ENCODE measurements at places on chromosomes 3 and 15. TPM values are rescaled to one million over a fixed set of nuclear protein-coding genes. Genes with fewer than 3 reads are reported as not detected.

Gene CCRL2
- 1.4 TPM for total RNA-seq

Gene TRIM42
- total RNA-seq: 2.2 TPM

Gene C3orf49
- not detected for total RNA-seq

Gene PDCD6IP
- total RNA-seq: 168 TPM

- DNase-seq: no peak
These were observed 921.1 kb downstream of the FHIT start for GRCh38 chr3:60330107-60330506.

DNA sequence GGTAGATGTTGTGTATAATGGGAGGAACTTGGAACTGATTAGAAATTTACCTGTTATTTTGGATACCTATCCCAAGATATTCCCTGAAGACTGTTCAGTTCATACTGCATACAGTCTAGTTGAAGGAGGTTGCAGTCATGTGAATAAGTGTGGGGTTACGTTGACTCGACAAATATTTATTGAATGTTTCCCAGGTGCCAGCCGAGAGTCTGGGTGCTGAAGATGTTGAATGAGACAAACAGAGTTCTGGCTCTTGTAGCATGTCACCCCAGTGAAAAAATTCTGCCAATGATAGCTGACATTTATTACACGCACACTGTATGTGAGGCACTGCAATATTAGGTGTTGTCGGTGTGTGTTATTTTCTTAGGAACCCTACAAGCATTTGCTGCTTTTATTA, 176.0 kb downstream of the KCNMB2 start:
- no peak for DNase-seq

Gene CCNL1
- total RNA-seq: 505 TPM

DNA sequence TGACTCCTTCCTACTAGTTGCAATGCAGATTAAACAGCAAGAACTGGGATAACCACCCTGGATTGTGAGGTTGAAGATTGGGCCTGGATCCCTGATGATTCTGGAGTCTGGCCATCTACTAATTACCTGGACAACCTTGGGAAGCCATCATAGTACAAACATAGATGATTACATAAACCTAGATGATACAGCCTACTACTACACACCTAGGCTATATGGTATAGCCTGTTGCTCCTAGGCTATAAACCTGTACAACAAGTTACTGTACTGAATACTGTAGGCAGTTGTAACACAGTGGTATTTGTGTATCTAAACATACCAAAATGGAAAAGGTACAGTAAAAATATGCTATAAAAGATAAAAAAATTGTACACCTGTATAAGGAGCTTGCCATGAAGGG, 48.0 kb downstream of the NSUN3 start:
- DNase-seq: no peak

DNA sequence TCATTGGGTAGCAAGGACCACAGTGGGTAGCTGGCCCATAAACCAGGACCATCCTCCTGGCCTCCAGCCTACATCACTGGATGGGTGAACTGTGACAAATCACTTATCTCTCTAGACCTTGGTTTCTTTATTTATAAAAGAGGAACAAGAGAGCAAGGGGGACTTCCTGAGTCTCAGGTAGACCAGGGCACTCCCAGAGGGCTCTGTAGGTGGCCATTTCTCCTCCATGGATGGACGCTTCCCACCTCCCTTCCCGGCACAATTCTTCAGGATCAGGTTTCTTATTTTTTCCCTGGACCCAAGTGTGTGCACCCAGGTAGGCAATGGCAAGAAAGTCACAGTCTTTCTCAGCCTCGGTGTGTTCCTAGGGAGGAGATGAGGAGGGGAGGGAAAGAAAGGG, 41.4 kb upstream of the SPATA12 start:
- DNase-seq: no peak

DNA sequence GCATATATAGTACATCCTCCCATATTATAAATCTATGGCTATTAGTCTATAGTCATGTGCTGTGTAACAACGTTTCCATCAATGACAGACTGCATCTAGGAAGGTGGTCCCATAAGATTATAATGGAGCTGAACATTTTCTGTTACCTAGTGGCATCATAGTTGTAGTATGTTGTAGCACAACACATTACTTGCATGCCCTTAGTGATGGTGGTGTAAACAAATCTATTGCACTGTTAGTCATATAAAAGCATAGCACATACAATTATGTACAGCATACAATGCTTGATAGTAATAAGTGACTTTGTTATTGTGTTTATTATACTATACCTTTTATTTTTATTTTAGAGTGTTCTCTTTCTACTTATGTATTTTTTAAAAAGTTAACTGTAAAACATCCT, 37.4 kb upstream of the TNFSF10 start:
- DNase-seq: no peak

Gene ATP13A5
- total RNA-seq: 12.0 TPM

DNA sequence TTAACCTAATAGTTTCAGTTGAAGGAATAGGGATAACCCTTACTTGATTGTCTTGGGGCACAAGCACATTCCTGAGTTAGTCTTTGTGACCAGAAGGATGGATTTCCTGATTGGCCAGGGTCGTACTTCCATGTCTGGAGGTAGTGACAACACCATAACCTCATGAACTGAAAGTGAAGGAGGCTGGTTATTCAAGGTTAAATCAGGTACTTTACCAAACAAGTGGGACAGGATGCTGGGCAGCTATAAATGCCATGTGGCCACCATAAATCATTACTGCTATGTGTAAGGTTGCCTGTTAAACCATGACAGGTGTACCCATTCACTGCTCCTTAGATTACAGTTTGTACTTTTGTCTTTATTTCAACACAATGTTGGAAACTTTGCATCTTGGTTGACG, 128.3 kb upstream of the SAMMSON start:
- DNase-seq: no peak

DNA sequence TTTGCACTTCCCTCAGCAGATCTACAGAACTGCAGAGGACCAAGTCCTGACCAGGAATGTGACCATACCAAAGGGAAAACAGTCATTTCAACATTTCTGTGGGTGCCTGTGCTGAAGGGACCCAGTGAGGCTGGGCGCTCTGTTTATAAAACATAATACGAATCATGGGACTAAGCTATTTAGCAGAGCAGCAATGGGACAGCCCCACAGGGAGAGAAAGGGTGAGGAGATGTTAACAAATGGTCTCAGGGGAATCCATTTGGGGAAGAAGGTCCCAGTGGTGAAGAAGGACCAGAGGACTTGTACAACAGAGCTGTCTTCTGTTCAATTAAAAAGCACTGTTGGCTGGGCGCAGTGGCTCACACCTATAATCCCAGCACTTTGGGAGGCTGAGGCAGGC, 1025.4 kb downstream of the FHIT start:
- DNase-seq: no peak

GRCh38 chr15:39285071-39285470, 295.8 kb upstream of the THBS1 start:
- DNase-seq: peak; percentile 33

GRCh38 chr3:6249679-6250078, 611.2 kb upstream of the GRM7 start:
- DNase-seq: no peak

- peak; percentile 35 for DNase-seq
These were observed 30.4 kb downstream of the TMEM212 start for GRCh38 chr3:171873580-171873979.

- peak; percentile 89 for DNase-seq
These were observed 2.1 kb upstream of the GNAT1 start for GRCh38 chr3:50189274-50189673.

Gene MYO5A
- 40.4 TPM for total RNA-seq

DNA sequence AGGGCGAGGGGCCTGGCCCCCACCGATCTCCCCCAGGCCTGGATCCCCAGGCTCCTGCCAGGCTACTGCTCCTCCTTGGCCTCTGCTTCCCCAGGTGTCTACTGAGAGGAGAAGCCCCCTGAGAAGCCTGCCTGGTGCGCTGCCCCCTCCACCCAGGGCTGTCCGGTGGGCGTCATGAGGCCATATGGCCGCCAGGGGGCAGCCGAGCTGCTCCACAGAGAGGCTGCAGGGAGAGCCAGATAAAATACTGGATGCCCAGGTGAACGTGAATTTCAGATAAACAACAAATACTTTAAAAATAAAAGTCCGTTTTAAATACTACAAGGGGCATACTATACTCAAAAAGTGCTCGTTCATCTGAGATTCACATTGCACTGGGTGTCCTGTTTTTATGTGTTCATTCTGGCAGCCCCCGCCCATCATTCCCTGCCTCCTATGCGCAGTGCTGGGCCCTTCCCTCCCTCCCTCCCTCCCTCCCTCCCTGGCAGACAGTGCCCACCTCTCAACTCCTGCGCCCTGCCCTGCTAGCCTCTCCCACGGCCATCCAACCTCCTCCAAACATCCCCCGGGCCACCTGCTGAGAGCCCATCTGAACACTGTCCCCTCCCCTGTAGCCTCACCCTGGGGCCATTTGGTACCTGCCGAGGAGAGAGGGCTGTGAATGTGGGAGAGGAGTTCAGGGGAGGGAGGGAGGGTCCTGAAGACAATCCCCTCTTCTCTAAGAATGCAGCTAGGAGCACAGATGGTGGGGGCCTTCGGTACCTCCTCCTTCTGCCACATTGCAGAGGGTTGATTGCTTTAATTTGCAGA, 29.6 kb downstream of the PSTPIP1 start:
- peak; percentile 52 for DNase-seq

Gene IL5RA
- total RNA-seq: 3.9 TPM

GRCh38 chr15:81916451-81916850, 129.4 kb downstream of the MEX3B start:
- no peak for DNase-seq

Gene CSPG4
- total RNA-seq: 84.0 TPM

GRCh38 chr3:177657243-177657642, 460.0 kb upstream of the TBL1XR1 start:
- DNase-seq: no peak

DNA sequence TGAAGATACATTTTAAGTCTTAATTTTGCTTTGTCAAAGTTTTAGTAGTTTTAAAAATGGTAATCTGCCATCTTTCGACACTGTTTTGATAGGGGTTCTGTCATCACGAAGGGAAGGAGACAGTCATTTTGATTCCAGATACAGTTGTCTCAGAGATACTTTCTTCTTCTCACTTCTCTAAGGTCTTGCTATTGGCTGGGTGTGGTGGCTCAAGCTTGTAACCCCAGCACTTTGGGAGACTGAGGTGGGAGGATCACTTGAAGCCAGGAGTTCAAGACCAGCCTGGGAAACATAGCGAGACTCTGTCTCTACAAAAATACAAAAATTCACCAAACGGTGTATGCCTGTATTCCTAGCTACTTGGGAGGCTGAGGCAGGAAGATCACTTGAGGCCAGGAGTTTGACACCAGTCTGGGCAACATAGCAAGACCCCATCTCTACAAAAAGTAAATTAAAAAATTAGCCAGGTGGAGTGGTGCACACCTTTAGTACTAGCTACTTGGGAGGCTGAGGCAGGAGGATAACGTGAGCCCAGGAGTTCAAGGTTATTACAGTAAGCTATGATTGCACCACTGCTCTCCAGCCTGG, 3.3 kb downstream of the RAB8B start:
- DNase-seq: no peak

Gene WDR72
- 5.1 TPM for total RNA-seq

GRCh38 chr3:114900908-114901307, 246.2 kb downstream of the ZBTB20 start:
- no peak for DNase-seq

GRCh38 chr3:2540115-2540514, 441.4 kb downstream of the CNTN4 start:
- no peak for DNase-seq

DNA sequence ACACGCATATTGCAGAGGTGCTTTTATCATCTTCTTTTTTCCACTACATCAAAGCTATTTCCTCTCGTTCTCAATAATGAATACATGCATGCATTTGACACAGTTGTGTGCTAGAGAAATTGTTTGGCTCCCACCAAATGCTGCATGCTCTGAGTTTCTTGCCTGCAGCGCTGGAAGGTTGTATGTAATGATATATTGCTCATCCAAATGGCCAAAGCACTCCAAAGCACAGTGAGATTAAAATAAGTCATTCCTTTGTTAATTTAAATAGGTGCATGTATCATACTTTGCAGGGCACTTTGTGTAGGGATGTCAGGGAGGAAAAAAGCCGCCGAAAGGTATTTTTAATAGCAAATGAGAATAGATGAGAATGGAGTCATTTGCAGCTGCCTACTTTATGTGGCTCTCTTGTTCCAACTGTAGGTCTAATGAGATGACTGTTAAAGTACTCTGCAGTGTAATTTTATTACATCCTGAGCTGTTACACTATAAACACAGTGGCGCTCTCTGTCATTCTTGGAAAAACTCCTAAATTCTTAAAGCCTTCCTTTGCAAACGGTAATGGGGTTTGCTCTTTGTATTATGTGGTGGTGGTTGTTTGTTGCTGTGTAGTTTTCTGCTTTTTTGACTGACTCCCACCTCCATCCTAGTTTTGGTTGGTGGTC, 56.9 kb upstream of the SKOR1 start:
- no peak for DNase-seq

DNA sequence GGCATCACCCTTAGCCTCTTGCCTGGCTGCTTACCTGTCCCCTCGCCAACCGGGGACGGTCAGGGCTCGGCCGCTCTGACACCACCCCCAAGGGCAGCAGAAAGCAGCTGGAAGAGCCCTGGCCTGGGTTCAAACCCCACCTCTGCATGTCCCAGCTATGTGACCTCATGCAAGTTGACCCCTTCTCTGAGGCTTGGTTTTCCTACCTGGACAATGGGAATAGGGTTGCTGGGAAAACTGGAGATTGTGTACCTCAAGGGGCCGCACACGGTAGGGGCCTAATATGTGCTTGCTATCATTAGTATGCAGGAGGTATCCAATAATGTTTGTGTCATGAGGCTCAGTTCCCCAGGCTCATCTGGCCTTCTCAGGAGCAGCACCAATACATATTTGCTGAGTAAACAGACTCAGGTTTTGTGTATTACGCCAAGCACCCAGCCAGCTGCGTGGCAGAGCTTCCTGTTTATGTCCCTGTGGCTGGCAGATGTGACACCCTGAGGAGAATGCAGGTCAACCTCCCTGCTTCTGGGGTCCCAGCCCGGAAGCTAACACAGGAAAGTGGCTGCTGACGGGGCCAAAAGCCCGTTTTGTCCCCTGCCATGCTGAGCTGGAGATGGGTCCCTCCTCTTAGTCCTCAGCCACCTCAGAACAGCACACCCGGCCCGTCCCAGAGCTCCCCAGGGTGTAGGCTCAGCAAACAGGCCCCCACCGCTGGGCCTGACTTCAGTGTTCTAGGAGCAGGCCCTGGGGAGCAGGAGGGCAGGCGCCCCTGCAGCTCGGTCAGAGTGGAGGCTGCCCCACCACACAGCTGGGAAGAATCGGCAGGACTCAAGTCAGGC, 29.7 kb downstream of the PLXND1 start:
- DNase-seq: peak; percentile 35

Gene ADAMTS9
- 105 TPM for total RNA-seq

- no peak for DNase-seq
These were observed 61.3 kb downstream of the SMAD3 start for GRCh38 chr15:67126551-67127330.

DNA sequence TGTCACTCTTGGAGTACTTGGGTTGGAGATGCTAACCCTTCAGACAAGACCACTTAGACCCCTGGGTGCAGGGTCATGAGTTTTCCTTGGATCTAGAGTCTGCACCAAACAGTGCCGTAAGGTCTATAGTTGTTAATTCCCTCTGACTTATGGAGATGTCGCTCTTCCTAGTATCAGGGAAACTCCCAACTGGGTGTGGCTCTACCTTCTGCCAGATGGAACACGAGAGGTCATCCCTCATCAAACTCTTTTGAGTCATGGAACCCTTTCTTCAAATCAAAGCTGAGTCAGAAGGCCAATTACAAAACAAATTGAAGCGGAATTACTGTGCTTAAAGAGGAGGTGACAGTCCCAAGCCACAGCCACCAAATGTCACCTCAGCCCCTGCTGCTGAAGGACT, 514.9 kb upstream of the PROK2 start:
- DNase-seq: no peak

Data from umbilical cord (tissue), 2 donors.